ENCODE measurements at places on chromosomes 1 and 21.

DNA sequence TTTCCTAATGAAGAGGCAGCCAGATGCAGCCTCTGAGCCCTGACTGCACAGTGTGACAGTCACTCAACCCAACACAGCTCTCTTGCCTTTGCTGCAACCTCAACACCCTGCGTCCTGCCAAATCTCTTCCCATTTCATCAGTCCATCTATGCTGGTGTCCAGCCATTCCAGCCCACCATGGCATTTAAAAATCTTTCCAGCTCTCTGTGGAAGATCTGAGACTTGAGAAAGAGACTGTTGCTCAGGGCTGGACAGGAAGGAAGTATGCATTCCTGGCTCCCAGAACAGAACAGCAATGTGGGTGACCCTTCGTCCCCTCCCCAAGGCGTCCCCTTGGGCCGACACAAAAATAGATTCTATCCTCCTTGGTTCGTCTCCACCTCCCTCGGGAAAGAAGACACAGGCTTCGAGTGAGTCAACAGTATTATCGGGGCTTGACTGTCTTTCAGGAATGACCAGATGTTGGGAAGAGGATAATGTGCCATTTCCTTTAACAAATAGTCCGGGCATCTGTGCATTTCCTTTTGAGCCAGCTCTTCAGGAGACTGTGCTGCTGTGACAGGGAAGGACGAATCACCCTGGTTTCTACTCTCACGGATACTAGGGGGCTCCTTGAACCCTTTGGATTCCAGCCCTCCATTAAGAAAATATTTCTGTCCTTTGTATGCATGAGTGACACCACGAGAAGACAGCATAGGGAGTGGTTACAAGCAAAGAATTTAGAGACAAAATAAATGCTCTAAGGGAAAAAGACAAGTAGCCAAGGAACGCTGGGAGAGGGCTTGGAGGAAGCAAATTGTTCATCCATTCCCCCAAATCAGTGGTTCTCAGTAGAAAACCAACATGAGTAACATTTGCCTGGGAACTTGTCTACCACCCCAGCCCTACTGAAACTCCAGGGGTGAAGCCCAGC is 111.4 kb upstream of the CDC42BPA start:
- no peak for DNase-seq

GRCh38 chr1:226482196-226482595 is 66.4 kb upstream of the STUM start:
- DNase-seq, result no peak

- DNase-seq, result no peak
These were observed 120.4 kb upstream of the FGGY start for GRCh38 chr1:59176471-59176870.

DNA sequence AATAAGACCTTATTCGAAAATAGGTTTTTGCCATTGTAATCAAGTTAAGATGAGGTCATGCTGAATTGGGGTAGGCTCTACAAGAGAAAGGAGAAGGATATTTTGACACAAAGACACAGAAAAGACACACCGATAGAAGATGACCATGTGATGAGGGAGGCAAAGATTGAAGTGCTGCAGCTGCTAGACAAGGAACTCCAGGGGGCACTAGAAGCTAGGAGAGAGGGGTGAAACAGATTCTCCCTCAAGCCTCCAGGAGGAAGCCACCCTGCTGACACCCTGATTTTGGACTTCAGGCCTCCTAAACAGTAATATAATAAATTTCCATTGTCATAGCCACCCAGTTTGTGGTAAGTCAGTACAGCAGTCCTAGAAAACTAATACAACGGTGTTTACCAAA is 506.8 kb upstream of the CAMK1G start:
- DNase-seq, result no peak

- no peak for DNase-seq
These were observed 258.6 kb downstream of the GRIK3 start for GRCh38 chr1:36775716-36776115.

DNA sequence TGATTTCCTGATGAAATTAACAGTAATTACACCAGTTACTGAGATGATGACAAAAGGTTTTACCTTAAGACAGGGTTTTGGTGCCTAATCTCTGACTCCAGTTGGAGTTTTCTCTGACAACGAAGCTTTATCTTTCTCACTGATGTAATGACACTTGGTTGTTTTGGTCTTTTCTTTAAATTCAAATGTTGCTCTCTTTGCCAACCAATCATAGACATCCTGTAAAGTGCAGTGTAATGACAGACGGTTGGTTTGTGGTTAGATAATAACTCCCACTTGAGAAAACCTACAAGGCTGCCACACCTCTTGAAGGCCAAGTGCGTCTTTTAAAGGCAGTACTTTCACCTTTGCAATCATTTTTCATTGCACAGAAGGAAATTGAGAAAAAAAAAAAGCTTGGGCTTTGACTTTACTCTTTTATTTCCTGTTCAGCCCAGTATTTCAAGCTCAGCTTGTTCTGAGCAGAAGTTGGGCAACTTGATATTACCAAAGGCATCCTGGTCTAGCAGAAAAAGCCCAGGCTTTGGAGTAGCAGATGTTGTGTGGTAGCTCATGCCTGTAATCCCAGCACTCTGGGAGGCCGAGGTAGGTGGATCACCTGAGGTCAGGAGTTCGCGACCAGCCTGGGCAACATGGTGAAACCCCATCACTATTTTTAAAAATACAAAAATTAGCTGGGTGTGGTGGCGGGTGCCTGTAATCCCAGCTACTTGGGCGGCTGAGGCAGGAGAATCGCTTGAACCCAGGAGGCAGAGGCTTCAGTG is 14.9 kb downstream of the PDIK1L start:
- DNase-seq, result no peak

DNA sequence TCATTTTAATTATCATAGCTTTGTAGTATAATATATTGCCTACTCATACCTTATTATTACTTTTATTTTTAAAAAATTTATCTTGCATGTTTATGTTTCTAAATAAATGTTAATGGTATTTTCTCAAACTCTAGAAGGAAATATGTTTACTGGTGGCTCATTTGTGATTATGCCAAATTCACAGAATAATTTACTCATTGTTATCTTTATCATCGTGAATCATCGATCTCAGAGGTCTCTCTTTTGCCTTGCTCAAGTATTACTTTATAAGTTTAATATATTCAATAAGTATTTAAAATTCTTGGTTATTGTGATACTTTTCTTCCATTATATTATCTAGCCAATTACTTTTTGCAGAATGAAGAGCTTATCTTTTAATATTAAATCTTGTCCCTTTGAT is 836.7 kb upstream of the ADAMTS5 start:
- no peak for DNase-seq

GRCh38 chr1:183390561-183390960 is 27.6 kb downstream of the NMNAT2 start:
- no peak for DNase-seq

DNA sequence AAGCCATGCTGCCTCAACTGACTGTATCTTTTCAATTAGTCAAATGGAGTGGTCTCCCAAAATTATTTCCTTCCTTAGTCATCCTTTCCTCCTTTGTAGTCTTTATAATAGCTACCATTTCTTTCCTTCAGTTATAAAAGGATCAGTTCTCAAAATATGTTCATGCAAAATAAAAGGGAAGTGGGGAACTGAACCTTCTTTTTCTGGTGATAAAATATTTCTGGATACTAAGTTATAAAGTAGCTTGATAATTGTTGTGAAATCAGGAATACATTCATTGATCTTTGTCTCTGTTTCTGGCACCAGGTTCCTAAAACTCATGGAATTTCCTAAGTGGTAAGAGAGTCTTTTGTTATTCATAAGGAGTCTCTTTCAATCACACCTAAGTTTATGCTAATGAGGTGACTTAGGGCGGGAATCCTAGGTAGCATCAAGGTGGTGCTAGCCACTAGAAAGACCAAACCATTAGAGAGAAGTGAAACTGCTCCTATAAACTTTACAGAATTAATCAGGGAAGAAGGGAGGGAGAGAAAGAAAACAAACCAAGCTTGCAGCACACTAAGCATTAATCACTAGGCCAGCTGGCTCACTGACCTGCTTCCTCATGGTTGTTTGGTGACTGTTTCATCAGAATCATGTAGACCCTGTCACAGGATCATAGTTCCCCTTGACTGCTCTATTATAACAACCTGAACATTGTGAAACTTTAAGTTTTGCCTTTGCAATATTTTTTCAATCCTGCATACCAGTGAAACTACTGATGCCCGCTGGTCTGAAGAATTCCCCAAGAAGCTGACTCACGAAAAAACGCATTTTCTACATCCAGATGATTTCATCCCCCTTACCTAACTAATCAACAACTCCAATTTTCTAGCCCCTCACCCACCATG is 161.6 kb upstream of the PTBP2 start:
- no peak for DNase-seq

- DNase-seq, result no peak
These were observed 66.4 kb downstream of the IGSF21 start for GRCh38 chr1:18174037-18174436.

DNA sequence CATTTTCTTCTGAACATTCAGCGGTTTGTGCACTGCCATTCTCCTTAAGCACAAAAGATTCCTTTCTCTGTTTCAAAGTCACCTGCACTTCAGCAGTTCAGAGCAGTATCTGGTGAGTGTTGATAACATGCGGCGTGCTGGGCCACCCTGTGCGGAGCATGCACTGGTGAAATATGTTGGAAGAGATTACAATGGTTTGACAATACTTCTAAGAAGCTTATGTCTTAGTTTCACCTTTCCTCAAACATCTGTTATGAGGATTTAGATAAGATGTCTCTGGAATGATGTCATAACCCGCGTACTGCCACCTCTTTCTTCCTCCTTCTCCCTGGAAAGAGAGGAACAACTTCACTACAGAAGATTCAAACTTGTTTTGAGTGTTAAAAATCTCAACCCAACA is 650.3 kb downstream of the AJAP1 start:
- DNase-seq, result no peak

GRCh38 chr1:212669600-212669999 is 30.0 kb downstream of the BATF3 start:
- DNase-seq, result no peak

DNA sequence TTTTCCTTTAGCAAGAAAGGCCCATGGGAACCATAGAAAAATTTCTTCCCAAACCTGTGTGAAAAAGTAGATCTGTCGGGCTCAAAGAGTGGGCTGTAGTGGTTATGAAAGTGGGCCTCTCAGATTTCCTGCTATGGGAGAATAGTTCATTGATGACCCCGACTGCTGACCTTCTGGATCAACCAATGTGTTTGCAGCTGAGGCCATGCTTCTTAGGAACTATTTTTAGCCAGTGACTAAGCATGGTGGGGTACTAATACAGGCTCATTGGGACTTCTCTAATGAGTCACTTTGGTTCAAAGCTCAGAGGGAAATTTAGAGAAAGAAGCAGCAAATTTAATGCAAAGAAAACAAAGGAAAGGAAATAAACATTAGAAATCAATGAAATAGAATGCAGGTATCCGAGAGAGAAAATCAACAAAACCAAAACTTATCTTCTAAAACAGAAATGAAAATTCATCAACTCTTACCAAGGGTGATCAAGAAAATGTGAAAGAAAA is 12.6 kb upstream of the PSMA5 start:
- no peak for DNase-seq

DNA sequence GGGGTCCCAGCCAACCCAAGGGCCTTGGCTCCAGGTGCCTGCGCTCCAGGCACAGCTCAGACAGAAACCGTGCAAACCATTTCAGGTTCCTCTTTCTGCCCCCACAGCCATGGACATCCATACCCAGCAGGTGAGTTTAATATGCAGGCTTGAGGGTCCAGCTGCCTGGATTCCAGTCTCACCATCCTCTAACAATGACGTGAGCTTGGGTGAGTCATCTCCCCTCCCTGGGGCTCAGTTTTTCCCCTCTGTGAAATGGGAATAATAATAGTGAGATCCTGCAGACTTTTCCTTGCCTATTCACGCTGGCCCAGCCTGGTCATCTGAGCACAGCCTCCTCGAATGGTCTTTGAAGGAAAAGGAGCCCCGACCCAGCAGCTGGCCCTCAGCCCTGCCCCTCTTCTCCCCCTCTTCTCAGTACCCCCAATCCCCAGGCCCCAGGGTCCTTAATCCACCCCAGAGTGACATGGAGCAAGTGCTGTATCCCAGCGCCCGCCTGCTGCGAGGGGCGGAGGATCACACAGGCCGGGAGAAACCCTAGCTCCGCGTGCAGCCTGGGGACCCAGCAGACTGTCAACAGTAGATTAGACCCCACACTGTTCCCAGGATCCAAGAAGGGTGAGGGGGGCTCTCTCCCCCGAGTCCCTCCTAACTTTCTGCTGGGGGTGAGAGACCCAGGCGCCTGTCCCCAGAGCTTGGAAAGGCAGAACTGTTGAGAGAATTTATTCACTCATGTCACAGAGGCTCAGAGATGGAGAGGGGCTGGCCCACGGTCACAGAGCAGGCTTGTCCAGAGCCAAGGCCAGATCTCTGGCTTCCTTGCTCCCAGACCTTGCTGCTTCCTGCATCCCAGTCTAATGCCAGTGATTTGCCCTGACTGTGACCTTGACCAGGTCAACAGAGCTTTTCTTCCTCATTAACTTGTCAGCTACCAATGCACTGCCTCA is 49.2 kb downstream of the TAS1R2 start:
- no peak for DNase-seq

- no peak for DNase-seq
These were observed 326 bp downstream of the BRWD1 start for GRCh38 chr21:39313042-39313570.

DNA sequence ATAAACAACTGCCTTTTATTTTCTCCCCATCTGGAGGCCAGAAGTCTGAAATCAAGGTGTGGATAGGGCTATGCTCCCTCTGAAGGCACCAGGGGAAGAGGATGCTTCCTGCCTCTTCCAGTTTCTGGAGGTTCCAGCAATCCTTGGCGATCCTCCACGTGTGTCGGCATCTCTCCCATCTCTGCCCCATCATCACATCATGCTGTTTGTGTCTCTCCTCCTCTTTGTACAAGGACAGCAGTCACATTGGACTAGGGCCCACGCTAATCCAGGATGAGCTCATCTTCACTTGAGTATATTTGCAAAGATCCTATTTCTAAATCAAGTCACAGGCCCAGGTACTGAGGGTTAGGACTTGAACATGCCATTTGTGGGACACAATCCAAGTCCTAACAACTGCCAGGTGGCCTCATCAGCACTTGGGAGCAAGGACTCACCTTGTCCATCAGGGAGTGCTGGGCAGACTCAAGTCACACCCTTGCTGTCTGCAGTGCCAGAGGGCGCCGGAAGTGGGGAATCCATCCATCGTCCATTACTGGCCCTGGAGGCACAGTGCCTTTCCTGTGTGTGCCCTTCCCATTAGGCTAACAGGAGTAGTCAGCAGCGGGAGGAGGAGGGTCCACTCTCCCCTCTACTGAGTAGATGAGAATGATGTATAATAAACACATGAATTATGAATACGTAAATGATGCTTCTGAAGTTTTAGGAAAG is 185.4 kb upstream of the AJAP1 start:
- no peak for DNase-seq

DNA sequence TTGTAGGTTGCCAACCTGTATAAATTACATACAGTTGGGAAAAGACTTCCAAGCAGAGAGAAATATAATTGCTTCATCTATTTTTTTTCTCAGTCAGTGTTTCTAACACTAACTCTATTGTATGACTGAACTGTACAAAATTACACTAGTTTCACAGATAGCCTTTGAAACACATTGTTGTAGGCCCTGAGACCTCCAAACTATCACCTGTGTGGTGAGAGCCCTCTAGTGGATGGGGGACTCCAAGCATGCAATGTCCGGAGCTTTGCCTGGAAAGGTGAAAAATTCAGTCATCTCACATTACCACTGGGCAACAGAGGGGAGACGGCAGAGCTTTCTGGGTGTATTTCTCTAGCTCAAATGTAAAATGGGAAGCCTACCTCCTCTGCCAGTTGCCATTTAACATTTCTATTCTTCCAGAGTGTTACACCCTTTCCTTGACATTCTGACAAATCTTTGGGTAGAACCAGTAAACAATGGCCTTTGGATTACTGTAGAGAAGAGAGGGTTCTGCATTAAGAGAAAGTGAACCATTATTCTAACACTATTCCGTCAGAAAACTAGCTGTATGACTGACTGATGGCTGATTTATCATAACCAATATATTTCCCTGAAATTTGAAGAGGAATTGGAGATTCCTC is 212.2 kb downstream of the LYPLAL1 start:
- DNase-seq, result no peak

Data from activated T-cell treated with anti-CD3 and anti-CD28 coated beads, Interleukin-2, amount 50 U/mL, for 1 hour (primary cell).